Activated T-cell treated with anti-CD3 and anti-CD28 coated beads for 24 hours (primary cell): ENCODE measurements at places on chromosomes 11 and 22.

DNA sequence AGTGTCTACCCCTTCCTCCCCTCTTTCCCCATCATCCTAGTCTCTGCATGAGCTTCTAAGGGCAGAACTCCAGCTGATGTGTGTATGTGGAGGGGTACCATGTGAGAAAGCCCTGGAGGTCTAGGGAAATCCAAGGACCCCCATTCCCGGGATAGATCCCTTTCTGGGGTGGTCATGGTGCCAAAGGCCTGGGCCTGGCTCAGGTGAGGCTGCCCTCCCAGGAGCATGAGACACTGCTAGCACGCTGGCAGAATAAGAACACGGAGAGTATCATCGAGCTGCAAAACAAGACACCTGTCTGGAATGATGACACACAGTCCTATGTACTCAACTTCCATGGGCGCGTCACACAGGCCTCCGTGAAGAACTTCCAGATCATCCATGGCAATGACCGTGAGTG, 19.6 kb downstream of the TUB start:
- DNase-seq, result no peak

DNA sequence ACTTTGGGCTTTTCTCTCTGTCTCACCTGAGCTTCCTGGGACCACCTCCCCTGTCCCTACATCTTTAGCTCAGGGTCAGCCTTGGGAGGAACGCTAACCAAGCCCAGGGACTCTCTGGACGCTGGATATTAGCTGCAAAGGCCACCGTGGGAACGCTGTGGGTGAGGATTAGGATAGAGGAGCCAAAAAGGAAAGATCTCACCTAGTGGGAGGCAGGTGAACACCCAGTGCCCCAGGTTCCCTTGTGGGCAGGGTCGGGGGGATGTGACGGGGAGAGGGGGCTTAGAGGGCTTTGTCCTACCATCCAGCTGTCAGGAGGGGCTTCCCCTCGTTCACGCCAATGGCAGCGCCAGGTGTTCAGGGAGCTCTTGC, 50.2 kb downstream of the LINC01488 start:
- no peak for DNase-seq

DNA sequence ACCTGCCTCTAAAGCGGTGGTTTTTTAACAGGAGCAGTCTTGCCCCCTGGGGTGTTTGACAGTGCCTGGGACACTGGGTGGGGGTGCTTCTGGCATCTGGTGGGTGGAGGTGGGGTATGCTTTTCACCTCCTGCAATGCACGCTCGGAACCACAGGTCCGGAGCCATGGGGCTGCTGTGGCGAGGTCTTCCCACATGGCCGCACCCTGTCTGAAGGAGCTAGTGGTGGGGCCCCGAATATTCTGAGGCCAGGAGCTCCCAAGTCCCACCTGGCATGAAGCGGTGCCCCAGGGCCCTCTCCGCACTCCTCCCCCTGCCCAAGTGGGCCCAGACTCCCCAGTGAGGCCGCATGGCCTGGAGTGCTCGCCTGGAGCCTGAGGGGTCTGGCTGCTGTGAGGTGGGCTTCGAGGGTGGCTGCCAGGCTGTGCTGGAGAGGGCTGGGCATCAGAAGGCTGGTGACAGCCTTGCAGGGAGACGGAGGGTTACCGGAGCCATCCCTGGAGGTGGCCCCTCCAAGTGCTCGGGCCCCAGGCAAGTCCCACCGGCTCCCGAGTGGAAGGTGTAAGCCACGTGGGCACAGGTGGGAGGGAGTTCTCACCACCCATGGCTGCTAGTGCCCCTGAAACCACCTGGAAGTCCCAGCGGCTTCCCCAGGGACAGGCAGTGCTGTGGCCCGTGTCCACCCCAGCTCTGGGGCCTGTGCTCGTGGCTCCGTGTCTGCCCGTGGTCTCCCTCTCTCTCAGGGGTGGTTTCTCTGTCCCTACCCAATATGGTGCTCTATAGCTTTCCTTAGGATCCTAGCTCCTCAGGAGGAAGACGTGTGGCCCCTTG, 15.1 kb downstream of the TBX1 start:
- DNase-seq, result no peak

- no peak for DNase-seq
These were observed 5.2 kb upstream of the C22orf42 start for GRCh38 chr22:32164075-32164860.
